GM23248 (cell line): ENCODE measurements at places on chromosomes 11 and 22. TPM values are rescaled to one million over a fixed set of nuclear protein-coding genes. Genes with fewer than 3 reads are reported as not detected.

Gene NLRP14
- 0.13 TPM in 1 of 2 replicates, not detected in the other for polyA plus RNA-seq

Gene CHRM1
- not detected in 2 replicates for polyA plus RNA-seq

Gene APLNR
- 0.18 TPM in 1 of 2 replicates, not detected in the other for polyA plus RNA-seq

Gene TEX54
- 0.44 TPM in 1 of 2 replicates, not detected in the other for polyA plus RNA-seq

Gene ATL3
- 79.5 and 79.9 TPM in 2 replicates for polyA plus RNA-seq

Gene TMPRSS4
- not detected in 2 replicates for polyA plus RNA-seq

Gene JAML
- not detected in 2 replicates for polyA plus RNA-seq
